ENCODE measurements at places on chromosomes 12 and 14.

DNA sequence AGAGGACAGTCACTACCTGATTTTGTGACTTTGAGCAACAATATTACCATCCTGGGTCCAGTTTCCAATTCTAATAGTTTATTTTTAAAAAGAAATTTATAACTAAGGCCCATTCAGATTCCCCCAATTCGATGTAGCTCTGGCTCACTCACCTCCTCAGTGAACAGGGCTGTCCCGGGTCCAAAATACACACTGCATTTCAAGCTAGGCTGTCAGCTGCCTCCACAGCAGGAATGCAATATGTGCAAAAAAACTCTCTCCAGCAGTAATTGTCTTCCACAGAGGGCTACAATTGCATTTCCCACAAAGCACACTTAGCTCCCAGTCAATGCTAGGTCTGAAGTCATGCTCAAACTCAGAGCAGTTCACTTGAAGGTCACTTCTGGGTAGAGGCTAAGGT, 39.3 kb upstream of the ZNF641 start:
- no peak for DNase-seq

DNA sequence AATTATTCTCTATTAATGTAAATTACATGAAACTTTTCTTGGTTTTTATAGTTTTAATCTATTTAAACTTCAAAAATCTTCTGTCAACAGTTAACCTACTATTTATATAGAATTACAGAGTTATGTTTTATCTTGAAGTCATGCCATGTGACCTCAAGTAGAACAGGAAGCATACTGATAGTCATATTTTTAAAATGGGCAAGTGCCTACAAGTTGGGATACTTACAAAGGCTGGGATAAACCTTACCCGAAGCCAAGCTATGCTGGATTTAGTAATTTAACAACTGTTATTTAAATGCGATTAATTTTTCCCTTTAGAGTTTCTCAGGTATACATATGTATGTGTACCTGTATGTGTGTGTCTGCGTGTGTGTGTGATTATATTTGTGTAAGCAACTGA, 266.9 kb downstream of the RASSF9 start:
- DNase-seq: no peak

DNA sequence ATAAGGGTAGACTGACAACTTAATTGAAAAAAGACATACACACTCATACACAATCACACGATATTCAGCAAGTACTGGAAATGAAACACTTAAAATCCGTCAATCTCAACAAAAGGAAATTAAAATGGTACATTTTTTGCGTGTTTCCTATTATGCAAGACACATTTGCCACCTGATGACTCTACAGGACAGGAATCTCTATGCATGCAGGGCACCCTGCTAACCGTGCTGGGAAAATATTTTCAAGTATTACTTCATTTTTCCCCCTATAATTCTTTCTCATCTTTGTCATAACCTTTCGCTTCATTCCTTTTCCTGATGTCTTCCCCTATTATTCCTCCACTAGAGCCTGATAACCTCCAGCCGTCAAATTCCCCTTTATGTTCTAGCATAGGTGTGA, 150.2 kb downstream of the TMEM132D start:
- DNase-seq: no peak

DNA sequence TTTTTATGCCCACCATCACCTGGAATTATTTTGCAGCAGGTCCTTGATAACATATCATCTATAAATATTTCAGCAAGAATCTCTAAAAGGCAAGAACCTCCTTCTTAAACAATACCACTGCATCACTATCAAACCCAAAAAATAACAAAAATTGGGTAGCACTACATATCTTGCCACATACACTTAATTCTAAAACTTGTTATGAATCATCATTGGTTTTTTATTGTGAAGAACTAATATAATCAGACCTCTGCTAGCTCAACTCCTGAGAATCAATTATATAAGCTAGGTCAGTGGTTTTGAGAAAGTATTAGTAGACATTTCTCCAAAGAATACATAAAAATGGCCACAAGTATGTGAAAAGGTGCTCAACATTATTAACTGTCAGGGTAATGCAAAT, 23.8 kb downstream of the SLC38A1 start:
- no peak for DNase-seq

- peak; percentile 73 for DNase-seq
Observed at GRCh38 chr14:91311284-91311662, 66.8 kb upstream of the GPR68 start.

DNA sequence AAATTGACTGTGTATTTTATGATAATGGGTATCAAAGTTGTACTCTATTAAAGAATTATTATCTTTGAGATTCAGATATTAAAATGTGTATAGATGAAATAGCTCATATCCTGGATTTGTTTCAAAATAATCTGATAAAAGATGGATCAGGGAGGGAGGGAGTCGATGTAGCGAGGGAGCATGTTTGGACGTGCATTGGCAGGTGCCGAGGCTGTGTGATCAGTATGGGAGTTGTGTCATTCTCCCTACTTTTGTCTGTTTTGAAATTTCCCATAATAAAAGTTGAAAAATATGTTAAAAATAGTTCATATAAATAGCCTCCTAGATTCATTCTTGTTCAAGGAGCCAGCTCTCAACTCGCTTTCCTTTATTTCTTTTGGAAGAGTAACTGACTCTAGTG, 171.6 kb upstream of the HIF1A start:
- DNase-seq: no peak

DNA sequence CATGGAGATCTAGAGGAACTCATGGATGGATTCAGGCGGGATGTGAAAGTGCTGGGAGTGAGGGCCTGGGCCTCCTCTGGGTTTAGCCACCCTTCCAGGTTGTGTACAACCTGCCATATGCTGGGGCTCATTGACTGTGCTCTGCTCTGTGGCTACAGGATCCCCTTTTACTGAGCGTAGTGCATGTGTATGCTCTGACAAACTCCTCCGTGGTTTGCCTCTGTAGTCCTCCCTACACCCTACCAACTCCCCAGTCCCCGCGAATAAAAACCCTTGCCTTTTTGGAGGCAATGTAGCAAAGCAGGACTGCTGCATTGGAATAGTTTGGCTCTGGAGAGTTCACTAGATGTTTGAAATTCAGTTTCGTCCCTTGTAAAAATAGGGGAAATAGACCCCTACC, 17.4 kb downstream of the JDP2 start:
- DNase-seq: no peak

DNA sequence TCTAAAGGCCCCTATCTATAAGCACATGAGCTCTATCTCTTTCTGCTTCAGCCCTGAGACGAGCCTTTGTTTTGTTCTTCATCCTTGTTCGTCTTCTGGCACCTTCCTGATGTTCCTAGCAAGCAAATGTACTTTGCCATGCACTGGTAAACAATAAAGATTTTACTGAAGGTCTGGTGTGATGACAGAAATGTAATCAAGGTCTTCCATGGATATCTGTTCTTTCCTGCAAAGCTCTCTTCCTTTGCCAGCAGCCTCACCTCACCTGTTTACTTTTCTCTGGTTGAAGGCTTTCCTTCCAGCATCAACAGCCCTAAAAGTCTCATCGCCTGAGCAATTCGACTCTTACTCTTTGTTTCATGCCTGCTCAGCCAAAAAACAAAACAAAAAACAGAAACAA, 330.3 kb downstream of the PCNX1 start:
- no peak for DNase-seq

DNA sequence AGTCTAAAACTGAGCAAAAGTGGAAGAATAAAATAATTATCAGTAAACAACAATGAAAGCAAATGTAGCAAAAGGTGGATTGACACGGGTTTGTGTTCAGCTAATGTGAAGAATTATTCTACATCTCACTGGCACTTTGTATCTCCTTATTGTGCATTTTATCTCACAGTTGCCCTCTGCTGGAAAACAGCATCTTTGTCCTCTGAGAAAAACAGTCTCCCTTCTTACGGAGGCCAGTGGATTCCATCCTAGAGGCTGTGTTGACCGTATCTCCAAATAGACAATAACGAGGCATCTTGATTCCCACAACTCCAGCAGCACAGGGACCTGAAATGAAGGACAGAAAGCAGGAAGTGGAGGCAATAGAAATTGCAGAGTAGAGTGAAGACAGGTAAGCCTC, 51.3 kb upstream of the PLBD1 start:
- peak; percentile 12 for DNase-seq

DNA sequence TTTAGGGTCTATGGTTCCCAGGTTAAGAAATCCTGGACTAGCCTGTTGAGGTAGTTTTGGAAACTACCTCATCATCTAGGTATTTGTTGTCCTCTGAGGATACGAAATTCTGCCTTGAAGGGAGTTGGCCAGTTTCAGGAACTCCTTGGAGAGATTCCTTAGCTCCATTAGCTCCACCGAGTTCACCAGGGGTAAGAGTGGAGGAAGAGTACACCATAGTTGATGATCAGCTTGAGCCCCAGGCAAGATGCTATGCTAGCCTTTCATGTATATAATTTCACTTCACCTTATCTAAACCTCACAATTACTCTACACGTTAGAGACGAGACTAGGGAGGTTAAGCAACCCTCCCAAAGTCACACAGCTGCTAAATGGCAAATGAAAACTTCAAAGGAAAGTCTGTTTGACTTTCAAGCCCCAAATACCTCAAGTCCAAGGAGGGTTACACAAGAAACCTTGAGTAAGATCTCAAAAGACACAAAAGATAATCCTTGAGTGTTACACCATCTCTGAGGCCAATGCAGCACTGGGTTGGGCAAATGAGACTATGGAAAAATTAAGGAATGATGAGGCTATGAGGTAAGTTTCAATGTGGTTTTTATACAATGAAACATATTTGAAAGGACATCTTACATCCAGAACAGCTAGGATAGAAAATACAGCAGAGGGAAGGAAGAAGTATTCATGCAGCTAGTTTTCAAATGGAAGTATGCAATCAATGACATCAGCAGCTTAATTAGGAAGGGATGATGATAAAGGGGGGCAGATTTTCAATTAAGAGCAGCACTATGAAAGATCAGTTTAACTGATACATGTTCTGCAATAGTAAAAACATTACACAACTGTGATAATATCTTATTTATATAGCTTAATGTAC, 97.2 kb upstream of the KRAS start:
- no peak for DNase-seq

- no peak for DNase-seq
Observed at GRCh38 chr14:104509673-104510072, 69.9 kb upstream of the C14orf180 start.

DNA sequence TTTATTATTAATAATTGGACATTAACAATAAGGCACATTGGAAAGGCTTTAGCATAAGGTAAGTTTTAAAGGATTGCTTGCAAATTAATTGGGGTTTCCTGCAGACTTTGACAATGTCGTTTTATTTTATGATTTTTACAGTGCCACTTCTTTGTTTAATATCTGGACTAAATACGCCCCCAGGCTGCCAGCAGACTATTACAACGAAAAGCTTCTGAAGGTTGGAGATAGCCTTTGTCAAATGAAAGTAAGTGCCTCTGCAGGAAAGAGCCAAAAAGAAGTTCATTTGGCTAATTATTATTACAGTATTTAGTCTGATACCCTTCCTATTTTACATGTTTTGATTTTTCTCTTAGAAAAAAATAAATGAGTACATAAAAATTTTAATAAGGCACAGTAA, 11.3 kb downstream of the CFAP54 start:
- peak; percentile 19 for DNase-seq

DNA sequence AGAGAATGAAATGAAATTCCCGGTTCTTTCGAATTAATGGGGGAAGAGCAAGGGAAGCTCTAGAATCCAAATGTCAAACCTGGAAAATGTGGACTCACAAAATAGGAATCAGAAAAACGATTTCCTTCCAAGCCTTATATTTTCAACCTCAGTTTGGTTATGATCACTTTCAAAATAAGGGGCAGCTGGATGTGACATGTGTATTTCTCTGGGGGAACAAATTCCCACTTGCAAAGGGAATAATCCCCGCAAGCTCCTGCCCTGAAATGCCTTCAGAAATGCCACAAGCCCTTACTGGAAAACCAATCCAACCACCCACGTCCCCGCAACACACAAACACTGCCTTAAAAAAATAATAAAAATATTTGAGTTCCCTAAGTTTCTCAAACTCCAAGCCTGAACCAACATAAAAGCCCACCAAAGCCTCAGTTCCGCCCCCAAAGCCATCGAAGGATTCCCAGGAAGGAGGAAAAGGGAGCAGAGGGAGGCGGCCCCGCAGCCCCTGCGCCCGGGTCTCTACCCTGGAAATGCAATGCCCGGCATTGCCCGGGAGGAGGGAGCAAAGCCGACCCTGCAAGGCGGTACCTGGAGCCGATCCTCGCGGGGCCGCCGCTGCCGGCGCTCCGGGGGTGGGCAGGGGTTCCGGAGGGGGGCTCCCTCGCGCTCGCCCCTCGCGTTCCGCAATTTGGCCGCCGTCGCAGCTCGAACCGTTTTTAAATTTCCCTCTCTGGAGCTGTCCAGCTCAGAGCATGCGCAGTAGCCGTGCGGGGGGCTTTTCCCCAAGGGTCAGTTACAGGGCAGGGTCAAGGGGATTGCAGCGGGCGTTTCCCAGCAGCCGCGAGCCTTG, at the start of gene FOXN4:
TSS of gene FOXN4 (minus strand) at position 751 of the 847 bp plus-strand sequence. CDS start 963 bp downstream, outside the sequence.
- no peak for DNase-seq

DNA sequence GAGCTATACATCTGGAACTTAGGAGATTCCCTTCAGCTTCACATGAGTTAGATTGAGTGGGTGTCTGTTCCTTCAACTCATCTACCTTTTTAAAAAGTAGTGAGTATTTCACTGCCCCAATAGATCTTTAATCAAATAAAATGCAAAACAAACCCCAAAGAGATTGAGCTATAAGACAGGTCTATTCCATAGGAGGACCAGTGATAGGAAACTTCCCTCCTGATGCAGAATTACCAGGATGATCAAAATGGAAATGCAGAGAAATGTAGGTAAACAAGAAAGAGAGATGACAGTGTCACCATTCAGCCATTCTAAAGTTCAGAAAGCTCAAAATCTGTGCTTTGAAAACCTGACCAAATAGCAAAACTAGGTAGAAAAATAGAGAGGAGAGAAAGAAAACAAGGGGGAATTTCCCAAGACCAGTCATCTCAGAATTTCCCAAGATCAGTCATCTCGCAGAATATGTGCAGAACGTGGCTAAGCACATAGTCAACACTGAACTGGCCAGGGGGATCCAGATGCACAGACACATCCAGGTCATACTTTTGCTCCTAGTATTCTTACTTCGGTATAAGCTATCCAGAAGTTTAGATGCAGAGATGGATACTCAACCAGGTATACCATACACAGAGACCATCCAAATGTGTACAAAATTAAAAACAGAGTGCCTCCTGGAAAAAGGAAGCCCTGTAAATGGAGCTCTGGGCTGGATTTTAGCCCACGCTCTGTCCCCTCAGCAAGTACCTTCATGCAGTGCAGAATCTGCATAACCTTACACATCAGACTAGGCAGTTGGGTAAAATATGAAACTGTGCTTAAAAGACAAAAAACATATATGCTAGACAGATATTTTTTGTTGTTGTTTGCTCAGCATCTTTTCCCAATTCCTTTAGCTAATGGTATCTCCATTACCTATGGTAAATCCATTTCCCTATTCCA, 27.4 kb downstream of the SLC41A2 start:
- DNase-seq: peak; percentile 7

Data from CD4-positive, alpha-beta T cell treated with Interleukin-15 for 4 hours (primary cell).